ENCODE measurements at places on chromosomes 7 and 10.

GRCh38 chr10:47451273-47451997 is 32.5 kb downstream of the ANXA8 start:
- DNase-seq = no peak

DNA sequence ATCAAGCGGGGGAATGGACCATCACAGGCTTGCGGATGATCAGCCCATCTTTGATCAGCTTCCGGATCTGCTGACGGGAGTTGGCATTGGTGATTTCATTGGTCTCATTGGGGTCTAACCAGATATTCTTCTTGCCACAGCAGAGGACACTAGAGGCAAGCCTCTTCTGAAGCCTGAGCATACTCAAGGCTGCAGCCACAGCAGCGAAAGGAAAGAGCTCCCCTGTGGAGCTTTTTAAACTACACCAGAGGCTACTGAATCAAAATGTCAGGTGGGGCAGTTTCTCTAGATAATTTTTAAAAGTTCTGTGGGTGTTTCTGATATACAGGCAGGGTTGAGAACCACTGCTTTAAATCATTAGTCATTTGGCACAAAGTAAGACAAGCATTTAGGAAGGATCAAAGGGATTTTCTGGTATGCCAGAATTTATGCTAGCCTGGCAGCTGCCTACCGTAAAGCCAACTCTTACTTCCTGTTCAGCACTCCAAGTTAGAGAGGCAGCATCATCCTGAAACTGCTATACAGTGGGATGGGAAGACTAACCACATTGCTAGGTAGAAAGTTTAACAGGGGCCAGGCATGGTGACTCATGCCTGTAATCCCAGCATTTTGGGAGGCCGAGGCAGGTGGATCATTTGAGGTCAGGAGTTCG is 7.0 kb downstream of the NAPEPLD start:
- DNase-seq = no peak

DNA sequence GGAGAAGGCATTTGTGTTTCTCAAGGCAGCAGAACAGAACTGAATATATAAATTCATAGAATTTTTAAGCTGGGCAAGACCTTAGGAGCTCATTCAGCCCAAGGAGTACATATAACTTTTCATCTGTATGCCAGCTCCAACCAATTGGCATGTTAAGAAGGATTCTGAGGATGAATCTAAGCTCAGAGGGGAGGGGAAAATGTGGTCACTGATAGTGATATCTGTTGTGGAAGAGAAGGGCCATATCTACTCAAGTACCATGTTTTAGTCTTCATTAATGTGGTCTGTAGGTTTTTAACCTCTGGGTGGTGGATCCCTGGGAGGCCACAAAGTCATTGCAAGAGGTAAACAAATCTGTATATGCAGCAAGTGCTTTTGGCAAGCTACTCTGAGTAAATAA is 6.4 kb downstream of the CALD1 start:
- DNase-seq = no peak

- no peak for DNase-seq
These were observed 211.2 kb upstream of the DGKB start for GRCh38 chr7:15113752-15114151.

DNA sequence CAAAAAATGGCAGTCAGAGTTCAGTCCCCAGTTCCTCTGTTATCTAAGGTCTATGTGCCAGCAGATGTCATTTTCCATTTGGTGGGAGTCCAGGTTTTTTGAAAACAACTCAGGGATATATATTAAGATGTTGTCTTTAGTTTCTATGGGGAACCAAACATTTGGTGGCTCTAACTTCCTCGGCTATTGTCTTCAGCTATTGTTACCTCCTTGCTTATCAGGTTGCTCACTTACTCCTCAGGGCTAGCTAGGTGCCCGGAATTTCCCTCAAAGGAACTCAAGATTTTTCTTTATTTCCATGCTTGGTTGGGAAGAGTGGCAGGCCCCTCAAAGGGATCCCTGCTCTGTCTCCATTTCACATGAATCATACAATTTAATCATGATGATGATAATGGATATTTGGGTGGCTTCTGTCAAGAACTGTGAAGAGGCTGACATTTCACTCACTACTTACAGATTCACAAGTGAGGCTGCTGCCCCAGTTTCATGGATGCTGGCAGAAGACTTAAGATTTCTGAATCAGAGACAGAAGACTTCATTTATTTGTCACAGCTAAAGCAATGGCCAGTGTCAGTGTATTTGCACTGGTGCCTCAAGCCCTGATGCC is 182.8 kb downstream of the PKD1L1 start:
- no peak for DNase-seq

- DNase-seq = no peak
These were observed 51.9 kb upstream of the A1CF start for GRCh38 chr10:50937230-50937907.

DNA sequence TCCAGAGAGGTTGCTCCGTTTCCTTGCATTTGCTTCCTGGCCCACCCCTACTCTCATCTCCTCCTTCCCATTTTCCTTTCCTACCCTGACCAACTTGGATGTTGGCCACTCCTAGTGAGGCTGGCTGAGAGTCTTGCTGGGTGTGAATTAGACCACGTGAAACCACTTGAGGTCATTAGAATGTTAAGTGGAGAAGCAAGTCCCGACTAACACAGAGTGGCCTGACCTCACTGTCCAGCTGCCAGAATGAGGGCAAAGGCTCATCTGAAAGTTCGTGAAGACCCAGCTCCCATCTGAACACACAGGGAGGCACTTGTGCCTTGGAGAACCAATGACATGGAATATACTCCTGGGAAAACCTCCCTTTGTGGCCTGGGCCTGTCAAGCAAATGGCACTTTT is 80.8 kb downstream of the WDR11 start:
- no peak for DNase-seq

DNA sequence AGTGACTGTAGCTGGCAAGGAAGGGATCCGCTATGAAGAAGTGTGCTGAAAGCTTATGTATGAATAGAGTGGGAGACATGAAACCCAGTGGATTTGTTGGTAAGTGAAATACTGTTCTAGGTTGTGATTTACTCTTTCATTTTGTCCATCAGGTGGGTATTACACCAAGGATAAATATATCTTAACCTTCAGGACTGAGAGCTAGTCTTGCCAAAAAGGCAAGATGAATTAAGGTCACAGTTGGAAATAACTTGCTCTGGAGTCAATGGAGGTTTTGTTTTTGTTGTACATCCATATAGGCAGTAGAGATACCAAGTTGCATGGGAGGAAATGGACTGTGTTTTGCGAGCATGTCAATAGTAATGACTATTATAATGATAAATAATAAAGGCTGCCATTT is 190.6 kb downstream of the TMEM178B start:
- DNase-seq = no peak

DNA sequence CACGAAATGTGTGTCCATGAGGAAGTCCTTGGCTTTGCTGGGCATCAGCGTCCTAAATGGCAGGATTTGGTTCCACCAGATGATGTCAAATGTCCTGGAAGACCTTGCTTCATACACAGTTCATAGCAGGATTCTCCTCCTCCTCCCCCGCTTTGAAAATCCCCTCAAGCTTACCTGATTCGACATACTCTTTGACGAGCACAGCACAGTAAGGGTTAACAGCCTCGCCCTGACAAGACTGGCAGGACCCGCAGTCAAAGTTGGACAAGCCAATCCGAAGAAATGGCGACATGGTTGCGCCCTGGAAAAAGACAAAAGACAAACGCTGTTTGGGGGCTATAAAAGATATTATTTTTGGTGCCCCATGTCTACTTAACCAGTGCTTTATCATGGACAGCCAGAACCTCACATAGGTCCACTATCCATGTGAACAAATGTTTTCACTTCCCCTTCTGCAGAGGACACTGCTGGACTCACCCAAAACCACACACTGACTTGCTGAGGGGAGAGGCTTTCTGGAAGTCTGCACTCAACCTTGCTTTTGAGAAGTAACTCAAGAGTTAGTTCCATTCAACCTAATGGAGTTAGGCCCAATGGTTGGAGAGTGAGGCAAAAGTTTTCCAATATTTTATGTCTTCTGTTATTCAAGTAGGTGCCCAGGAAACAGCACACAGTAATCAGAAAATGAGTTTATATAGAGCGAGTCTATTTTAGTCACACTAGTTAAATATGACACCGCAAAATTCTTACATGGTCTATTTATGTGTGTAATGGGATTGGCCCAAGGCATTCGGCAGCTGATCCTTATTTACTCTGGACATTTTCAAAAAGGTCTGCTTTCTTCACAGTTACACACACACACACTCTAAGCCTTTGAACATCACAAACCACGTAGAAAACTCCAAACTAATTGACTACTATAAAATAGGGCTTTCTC is 65.0 kb downstream of the PRKCQ start:
- no peak for DNase-seq

DNA sequence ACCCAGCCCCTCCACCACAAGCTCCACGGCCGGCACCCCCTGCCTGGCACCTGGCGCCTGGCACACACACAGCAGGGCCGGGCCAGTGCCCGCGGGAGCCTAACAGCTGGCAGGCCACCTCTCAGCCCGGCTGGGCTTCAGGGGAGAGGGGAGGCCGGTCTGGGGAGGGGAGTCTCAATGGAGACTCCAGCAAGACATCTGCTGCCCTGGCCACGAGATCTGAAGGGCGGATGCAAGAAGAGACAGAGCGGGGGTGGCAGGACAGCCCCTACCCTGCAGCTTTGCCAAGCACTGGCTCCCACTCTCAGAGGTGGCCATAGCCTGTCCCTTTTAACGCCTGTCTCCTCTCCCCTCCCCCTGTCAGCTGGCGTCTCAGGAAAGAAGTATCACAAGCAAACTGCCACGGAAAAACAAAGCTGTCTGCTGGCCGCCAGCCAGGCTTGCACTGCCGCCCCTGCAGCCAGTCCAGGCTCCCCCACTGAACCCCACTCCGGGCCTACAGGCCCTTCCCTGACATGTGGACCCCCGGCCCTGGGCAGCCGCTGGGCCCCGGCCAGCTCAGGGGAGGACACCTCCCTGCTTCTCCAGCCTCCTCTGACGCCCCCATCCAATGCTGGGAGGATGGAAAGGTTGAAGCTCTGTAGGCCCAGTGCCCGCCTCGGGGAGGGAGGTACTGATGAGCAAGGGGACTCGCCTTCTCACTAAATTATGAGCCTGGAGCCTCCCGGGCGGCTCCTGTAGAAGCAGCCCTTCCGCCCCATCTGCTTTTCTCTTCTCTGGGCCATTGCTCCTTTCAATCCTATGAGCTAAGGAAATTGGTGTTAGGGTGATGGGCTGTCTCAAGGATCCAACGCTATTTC is 178.4 kb downstream of the ARHGAP12 start:
- peak; percentile 44 for DNase-seq

DNA sequence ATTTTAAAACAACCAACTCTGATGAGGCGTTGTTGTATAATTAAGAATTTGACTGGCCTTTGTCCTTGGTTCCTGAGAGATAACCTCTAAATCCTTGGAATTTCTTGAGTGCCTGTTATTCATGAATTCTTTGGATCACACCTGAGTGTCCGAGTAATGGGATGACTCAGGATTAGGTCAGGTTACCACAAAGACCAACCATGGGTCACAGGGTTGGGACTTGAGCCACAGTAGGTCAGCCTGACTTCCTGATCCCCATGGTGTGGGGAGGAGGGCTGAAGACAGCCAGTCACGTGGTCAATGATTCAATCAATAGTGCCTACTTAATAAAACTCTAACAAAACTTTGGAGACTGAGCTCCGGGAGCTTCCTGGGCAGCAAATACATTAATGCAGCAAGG is 192.5 kb downstream of the GFRA1 start:
- no peak for DNase-seq

DNA sequence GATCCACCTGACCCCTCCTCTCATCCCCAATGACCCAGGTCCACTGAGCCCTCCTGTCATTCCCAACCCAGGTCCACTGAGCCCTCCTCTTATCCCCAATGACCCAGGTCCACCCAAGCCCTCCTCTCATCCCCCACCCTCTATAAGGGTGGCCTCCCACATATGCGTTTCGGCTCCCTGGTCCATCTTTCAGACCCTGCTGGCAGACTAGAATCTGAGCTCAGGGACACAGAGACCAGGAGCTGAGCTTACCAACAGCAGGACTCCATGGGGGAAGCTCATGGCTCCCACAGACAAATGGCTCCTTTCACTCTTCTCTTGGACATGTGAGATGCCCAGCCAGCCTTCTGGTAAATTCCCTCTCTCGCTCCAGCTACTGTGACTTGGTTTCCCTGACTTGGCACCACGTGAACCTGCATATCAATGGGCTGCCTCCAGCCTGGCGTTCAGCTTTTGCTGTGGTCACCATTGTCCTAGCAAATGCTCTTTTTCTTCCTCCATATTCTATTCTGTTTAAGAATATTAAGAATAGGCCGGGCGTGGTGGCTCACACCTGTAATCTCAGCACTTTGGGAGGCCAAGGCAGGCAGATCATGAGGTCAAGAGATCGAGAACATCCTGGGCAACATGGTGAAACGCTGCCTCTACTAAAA is 24.8 kb upstream of the INPP5A start:
- no peak for DNase-seq

- no peak for DNase-seq
These were observed 828 bp downstream of the BNIP3 start for GRCh38 chr10:131980761-131981428.

GRCh38 chr7:105448181-105448580 is 59.5 kb upstream of the SRPK2 start:
- no peak for DNase-seq

DNA sequence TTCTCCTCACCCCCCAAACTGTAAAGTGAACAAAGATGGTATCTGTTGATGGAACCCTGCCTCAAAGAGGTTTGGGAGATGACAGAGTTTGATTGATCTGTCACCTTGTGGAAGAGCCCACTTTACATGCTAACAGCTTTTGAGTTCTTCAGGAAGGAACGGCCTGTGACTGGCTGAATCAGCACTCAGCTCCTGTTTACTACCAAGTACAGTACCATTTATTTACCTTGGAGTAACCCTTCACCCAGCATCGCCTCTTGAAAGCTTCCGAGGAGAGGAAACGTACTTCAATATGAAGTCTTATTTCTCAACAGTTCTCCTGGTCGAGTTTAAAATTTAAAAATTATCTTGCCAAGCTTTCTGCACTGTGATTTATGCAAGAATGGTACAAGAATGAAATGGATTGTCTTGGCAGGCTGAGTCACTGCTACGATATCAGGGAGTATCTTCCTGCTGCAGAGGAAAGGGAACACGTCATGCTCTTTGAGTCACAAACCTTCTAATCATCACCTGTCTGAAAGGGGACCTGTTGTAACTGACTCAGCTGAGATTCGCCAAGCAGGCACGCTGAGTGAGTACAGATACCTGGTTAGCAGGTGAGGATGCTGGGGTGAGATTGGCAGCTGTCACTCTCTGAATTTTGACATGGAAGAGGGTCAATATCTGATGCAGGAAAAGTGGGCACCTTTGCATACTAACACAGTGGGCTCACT is 30.1 kb downstream of the KLF6 start:
- DNase-seq = no peak

GRCh38 chr7:66418537-66418936 is 210.1 kb upstream of the KCTD7 start:
- DNase-seq = no peak

GRCh38 chr7:30087371-30087770 is 47.4 kb upstream of the MTURN start:
- DNase-seq = peak; percentile 11

GRCh38 chr7:156791241-156791640 is 101.7 kb downstream of the LMBR1 start:
- DNase-seq = no peak

DNA sequence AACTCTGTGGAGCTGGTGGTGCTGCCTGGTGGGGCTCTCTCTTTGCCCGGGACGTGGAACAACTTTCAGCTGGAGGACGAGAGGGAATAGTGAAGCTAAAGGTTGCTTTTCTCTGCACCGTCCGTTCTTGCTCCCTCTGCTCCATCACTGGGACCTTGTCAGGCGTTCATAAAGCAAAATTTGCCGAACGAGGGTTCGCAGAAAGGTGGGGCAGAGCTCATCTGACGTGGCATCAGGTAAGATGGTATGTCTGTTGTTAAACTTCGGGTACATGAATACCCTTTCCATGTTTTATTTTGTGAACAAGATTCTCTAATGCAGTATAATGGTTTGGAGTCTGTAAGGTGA is 416 bp downstream of the BBS9 start:
- peak; percentile 44 for DNase-seq
